CD8-positive, alpha-beta memory T cell (primary cell): ENCODE measurements at places on chromosomes 3 and 15. TPM values are rescaled to one million over a fixed set of nuclear protein-coding genes. Genes with fewer than 3 reads are reported as not detected.

DNA sequence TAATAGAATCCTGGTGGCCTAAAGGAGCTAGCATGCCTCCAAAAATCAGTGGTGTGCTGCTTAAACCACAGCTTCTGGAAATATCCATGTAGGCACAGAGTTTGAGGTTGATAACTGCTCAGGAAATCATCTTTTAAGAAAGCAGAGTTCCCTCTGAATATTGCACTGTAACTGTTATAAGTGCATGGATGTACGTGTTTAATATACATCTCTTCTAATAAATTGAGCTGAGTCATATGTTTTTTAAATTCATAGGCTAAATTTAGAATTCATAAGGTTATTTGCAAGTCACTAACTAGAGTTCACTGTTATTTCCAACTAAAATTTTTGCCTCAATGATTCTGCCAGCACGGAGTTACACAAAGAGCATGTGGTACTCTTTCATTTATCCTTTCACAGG is 68.9 kb downstream of the MYH15 start:
- no peak for DNase-seq

- no peak for DNase-seq
These were observed 44.6 kb upstream of the NEDD4 start for GRCh38 chr15:56038015-56038414.

DNA sequence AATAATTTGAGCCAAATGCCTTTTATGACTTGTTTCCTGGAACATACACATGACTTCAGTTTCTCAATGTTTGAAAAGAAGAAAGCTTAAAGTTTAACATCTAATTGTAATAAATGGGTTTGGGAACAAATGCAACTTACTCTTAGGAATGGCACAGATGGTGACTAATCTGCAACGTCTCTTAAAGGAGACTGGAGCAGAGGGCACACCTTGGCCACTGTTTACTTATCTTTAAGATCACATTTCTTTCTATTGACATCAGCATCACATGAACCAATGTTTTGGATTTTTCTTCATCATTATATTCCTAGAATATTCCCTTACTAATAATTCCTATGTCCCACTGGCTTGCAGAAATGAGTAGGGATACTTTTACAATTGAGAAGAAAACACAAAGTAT is 229.5 kb downstream of the CHL1 start:
- DNase-seq: no peak

DNA sequence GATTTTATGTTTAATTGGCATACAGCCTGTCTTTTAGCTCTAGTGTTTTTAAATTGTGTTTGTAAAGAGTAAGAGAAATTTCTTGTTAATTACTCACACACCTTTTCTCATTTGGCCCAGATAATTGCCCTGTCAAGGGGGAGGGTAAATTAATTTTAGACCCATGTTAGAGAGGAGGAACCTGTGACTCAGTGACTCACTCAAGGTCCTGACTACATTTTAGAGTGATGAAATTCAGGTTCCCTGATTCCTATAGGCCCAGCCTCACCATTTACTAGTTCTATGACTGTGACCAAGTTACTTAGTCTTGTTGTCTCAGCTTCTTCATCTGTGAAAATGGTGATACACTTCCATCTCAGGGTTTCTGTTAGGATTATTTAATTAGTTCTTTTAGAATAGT is 125.2 kb upstream of the DPH6 start:
- no peak for DNase-seq

GRCh38 chr15:67194171-67195114 is 60.0 kb downstream of the AAGAB start:
- DNase-seq: no peak

- DNase-seq: no peak
These were observed 12.8 kb upstream of the PDCD7 start for GRCh38 chr15:65146438-65146837.

GRCh38 chr3:134839422-134839821 is 44.4 kb downstream of the EPHB1 start:
- DNase-seq: no peak

- DNase-seq: peak; percentile 10
These were observed 9.9 kb downstream of the AMOTL2 start for GRCh38 chr3:134364061-134364935.

DNA sequence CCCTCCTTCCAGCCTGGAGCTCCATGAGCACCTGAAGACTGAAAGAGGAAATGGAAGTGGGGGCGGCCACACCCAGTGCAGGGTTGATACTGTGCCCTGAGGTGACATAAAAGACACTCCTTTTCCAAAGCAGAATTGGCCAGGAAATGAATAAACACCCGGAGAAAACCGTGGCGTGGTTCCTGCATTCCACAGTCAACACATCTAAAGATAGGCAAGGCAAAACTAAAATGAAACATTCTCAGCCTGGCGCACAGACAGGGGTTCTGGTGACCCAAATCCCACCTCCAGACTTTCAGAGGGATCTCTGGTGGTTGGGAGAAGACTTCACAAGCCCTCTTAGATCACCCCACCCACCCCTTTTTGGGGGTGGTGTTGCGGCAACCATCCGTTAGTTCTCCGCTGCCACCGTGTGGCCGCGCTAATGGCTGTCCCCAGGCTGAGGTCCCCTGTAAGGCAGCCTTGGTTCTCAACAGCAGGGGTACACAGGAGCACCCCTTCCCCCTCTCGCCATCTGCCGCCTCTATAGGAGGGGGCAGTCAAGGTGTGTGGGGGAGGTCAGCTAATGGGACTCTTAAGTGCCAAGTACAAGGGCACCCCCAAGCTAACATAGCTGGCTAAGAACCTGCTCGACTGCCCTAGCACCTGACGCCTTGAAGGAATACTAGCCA is 2.5 kb upstream of the MST1R start:
- DNase-seq: peak; percentile 18

DNA sequence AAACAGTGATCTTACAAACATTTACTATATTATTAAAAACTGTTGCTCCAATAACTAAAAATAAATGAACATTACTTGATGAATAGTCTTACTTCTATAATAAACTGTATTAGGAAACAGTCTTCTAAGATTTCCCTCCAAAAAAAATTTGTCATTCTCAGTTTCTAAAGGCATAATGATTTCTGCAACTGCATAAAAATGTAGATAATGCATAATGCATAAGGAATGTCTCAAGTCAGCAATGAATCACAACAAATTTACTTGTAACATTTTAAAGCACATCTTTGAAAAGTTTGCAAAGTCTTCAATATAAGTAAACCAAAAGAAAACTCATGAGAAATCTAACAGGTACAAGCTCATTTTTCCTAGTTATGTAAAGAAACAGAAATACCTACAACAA is 113.5 kb downstream of the VPS13C start:
- no peak for DNase-seq

The WDR93 gene
- not detected for total RNA-seq

The CAND2 gene
- 1.1 TPM for total RNA-seq

The SLC9C1 gene
- total RNA-seq: not detected

The BNC1 gene
- not detected for total RNA-seq

The LRRC2 gene
- 0.04 TPM for total RNA-seq
